ENCODE measurements at places on chromosomes 11 and 22.
A peak's percentile ranks its signal among the peaks of the same experiment; 100 is the strongest.

DNA sequence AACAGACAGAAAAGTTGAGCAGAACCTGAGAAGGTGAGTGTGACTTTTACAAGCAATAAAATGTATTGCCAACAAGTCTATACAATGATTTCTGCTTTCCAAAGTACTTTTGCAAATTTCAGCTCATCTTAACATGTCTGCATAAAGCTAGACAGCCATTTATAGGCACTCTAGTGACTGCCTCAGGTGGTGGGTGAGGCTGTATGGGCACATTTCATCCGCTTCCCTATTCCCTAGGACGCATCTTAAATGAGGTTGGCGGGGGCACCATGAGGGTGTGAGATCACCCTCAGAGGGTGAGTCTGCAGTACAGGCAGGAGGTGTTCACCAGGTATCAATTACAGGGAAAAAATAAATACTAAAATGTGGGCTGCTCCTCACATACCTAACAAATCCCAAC lies 110.1 kb downstream of the ETS1 start:
- DNase-seq: peak; percentile 27

DNA sequence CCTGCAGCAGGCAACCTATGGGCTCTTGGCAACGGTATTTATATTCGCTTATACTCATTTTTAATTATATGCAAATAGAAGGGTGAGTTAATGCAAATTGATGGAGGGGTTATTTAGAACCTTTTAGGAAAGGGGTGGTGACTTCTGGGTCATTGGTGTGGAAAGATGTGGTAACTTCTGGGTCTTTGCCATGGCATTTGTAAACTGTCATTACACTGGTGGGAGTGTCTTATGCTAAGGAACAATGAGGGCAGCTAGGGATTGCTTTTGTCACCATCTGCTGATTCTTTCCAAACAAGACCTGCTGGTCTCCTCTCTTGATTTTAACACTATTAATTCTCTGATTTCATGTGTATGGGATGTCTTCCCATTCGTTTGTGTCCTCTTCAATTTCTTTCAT lies 11.7 kb upstream of the KAT5 start:
- no peak for DNase-seq

- no peak for DNase-seq
Observed at GRCh38 chr11:113730887-113731726, 25.0 kb upstream of the TMPRSS5 start.

- DNase-seq: no peak
Observed at GRCh38 chr11:116600930-116601329, 171.9 kb downstream of the BUD13 start.

GRCh38 chr11:60978546-60979380 lies 7.3 kb downstream of the CD6 start:
- DNase-seq: peak; percentile 48

DNA sequence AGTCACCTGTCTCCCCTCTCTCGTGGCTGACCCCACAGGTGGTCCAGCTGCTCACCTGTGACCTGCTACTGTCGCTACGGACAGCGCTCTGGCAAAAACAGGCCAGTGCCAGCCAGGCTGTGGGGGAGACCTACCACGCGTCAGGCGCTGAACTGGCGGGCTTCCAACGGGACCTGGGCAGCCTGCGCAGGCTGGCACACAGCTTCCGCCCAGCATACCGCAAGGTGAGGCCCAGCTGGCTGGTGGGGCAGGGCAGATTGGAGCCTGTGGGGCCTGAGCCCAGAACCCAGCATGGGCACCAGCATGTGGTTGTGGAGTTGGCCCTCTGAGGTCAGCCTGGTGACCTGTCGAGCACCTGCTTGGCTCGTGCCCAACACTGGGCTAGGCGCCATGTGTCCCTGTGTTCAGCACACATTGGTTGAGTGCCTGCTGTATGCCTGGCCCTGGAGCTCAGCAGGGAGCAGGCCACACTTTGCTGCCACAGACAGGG lies 11.9 kb downstream of the SHISA8 start:
- DNase-seq: no peak

DNA sequence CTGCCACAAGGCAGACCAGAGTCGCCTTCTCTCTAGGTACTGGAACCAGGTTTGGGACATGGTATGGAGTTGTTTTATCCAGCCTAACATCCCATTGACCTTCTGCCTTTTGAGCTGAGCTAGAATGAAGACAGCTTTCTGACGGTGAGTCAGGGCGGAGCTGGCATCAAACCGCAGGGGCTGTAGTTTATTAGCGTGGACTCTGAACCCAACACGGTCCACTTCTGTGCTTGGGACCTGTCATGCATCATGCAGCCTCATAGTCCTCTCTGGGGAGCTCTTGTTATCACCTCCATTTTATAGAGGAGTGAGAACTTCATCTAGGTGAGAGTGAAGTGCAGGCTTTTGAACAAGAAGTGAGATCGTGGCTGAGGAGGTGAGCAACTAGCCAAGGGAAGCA lies 8.3 kb downstream of the GAL3ST1 start:
- no peak for DNase-seq

- DNase-seq: no peak
Observed at GRCh38 chr22:30216710-30217109, 29.8 kb downstream of the LIF start.

DNA sequence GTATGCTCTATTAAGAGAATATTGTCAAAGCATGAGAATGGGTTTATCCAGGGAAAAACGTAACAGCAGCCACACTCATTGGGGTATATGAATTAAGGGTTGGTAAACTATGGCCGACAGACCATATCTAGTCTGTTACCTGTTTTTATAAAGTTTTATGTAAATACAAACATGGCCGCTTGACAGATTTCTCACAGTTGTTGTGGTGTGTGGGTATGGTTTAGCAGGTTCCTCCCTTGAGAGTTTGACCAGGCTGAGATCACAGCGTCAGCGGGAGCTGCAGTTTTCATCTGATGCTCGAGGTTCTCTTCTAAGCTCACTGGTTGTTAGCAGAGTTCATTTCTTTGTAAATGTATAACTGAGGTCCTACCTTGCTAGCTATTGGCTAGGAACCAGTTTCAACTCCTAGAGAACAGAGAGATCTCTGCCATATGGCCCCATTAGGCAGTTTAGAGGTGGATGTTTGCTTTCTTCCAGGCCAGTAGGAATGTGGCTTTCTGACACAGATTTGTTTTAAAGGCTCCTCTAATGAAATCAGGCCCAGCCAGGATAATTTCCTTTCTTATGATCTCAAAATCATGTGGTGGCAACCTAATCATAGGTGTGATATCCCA lies 45.5 kb upstream of the GRIK4 start:
- DNase-seq: no peak

GRCh38 chr11:75547617-75548058 lies 14.4 kb upstream of the SERPINH1 start:
- DNase-seq: peak; percentile 47

- no peak for DNase-seq
Observed at GRCh38 chr11:10558288-10558687, 10.2 kb downstream of the LYVE1 start.

DNA sequence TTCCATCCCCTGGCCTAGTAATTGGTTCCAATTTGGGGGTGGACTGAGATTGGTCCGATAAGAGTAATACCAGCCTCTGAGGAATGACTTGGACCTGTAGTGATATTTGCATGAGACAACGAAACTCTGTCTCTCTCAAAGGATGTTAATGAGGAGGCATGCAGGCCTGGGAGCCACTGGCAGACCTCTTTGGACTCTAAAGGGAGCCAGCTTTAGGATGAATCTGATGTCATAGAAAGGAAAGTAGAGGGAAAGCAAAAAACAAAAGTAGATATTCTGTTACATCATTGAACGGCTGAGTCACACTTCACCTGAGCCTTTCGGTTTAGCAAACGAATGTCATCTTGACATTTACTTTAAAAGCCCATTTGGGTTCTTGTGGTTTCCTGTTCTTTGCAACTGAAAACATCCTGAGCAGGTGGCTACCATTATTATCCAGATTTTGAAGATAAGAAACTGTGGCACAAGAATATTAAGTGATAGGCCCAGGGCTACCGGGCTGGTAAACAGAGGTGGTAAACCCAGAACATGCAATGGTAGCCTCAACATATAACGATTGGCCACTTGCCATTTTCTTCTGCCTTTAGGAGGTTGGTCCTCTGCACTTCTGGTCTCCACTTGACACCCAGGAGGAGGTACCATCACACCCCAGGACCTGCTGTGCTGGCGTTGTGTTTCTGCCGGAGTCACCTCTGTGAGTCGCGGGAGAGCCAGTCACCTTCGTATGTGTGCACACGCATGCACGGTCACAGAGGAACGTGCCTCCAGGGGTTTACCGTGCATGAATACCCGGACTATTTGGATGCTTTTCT lies 42.7 kb downstream of the RTL6 start:
- DNase-seq: peak; percentile 62
